Vein endothelial cell (primary cell): ENCODE measurements at places on chromosomes 6 and 20. TPM values are rescaled to one million over a fixed set of nuclear protein-coding genes. Genes with fewer than 3 reads are reported as not detected.

The ANKEF1 gene
- 1.6 and 3.3 TPM in 2 replicates for total RNA-seq

The POLR3F gene
- total RNA-seq = 13.6 and 20.3 TPM in 2 replicates

The AFG1L gene
- 2.6 TPM in 2 replicates for total RNA-seq

The LST1 gene
- 0.48 TPM in 1 of 2 replicates, not detected in the other for total RNA-seq

The EEF1A2 gene
- 0.67 and 5.6 TPM in 2 replicates for total RNA-seq

The ANGPT4 gene
- total RNA-seq = not detected in 2 replicates

The CRIP3 gene
- not detected in 2 replicates for total RNA-seq
